ENCODE measurements at places on chromosomes 7 and 10.

GRCh38 chr7:1539882-1540775 is 9.6 kb downstream of the MAFK start:
- DNase-seq, result no peak

DNA sequence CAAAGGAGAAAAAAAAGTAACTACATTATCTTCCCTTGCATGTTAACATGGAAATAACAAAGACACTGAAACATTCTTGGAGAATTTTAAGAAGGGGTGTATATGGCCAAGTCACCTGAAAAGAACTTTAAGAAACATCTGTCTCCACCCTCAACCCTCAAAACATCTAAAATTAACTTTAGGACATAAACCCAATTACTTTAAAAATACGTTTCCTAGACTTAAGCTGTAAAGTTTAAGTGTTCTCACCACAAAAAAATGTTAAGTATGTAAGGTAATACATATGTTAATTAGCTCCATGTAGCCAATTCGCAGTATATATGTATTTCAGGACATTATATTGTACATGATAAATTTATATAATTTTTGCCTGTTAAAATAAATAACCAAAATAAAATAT is 71.1 kb upstream of the GLCCI1 start:
- DNase-seq, result no peak

DNA sequence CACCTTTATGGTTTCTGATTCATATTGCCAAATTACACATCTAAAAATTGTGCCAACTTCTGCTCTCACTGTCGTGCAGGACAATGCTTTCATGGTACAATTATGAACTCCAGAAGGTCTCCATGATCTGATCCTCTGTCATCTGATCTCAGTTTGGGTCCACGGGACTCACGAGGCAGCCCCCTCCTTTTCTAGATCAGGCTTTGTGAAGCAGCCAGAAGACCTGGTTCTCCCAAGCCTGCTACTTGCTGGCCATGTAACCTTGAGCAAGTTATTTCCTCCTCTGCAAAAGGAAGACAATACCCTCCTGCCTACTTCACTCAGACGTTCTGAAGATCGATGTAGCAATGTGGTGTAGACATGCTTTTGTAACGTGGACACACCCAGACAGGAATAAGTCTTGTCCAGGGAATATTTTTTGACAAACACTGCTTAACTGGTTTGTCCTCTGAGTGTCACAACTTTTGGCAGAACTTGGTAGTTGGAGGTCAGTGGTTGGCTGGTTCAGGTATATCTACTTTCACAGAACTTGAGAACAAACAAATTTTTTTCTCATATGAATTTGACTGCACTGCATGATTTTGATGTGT is 19.6 kb downstream of the CALML3 start:
- DNase-seq, result no peak

DNA sequence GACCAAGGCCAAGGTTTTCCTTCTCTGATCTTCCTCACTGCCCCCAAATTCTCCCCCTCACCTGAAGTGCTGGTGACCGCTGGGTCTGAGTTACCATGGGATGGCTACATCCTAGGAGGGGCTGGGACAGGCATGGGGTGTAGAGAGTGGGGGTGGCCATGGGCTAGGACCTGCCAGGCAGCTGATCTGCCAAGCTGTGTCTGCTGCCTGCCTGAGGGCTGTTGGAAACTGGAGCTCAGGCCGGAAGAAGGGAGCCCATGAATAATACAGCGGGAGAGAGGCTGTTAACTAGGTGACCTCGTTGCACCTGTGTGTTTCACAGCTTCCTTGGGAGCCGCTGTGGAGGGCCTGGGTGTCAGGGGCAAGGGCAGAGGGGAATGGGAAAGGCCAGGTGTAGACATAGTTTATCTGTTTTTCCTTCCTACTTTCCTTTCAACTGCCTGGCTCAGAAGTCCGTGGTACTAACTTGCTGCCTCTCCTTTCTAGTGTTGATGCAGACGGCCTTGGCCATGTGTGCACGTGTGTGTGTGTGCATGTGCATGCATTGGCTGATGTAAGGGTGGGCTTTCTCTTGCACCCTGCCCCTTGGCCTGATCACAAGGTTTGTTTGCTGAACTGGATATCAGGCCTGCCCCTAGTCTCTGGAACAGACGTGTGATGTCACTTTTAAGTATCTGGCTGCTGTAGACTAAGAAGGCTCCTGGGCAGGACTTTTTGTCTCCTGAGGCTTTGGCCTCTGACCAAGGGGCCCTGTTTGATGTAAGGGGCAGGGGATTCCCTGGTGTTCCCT is 11.9 kb downstream of the CDH23 start:
- no peak for DNase-seq

DNA sequence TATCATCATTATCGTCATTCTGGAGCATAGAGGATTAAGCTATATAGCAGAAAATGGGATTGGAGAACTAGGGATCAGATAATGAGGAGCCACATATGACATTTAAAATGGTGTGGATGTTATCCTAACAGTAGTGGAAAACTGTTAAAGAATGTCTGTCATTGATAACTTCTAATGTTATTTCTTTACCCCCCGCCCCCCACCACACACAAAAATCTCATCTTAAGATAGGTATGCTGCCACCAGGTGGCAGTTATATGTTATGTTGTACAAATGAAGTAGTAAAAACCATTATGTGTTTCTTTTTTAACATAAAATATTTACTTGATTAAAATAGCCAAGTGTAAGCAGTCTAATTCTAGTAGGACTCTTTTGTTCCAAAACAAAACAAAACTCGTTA is 13.0 kb downstream of the AKAP9 start:
- DNase-seq, result no peak

DNA sequence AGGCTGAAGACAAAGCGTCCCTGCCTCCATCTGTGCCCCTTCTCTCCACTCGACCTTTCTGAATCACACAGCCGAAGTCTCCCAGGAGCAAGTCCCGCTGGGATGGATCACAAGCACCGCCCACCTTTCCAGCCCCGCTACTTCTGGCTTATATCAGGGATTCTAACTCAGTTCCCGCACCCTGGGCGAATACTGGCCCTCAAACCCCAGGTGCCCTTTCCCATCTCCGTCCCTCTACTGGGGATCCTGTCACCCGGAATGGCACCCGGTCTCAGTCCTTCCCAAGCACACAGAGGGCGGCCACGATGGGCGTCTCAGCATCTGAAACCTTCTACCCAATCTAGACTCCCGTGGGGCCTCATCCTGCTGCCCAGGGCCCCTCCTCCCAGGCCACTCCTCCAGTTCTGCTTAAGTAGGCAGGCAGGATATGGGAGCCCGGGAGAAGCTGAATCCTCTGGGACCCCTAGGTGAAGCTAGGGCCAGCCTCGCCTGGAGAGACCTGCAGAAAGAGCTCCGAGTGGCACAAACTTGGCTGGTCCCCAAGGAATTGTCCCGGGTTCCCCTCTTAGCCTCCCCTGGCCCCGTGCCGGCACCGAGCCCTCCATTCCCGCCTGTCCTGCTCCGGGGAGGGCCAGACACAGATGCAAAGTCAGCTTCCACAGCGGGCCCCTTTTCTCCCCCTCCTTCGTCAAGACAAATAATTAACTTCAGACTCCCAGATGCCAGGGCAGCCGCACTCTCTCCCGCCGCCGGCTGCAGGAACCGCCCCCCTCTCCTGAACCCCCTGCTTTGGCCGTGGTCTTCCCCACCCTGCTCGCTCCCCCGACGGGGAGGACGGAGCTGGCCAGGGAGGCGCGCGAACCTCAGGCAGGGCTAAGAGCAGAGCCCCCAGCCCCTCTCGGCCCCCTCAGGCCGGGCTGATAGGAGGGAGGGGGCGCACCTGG is 612 bp downstream of the KCP start:
- no peak for DNase-seq

GRCh38 chr7:27670676-27671075 is 8.0 kb upstream of the HIBADH start:
- no peak for DNase-seq

DNA sequence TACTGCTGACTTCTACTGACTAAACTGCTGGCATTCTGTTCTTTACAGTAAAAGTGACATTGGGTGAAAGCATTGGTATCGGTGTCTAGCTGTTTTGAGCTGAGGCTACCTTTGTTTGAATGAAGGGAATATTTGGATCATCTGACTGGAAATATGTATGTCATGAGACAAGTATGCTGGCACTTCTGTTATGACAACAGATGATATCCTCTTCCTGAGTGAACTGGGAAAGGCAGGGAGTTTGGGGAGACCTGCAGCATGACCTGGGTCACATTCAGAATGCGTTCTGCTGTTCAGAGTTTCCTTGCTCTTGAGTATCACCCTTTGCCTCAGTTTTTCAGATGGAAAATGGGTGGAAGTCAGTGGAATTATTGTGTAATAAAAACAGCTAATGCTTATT is 81.8 kb downstream of the PLCE1 start:
- no peak for DNase-seq

GRCh38 chr7:100443096-100443840 is 7.0 kb upstream of the PPP1R35 start:
- DNase-seq, result no peak

Measured in stimulated activated CD8-positive, alpha-beta memory T cell treated with anti-CD3 and anti-CD28 coated beads, Interleukin-15, amount 100 ng/mL, for 4 hours (primary cell).